ENCODE measurements at places on chromosomes 3 and 15.

GRCh38 chr15:35545316-35545823 is 595 bp downstream of the DPH6 start:
- no peak for DNase-seq

- DNase-seq, result no peak
Observed at GRCh38 chr3:192805711-192806110, 78.4 kb upstream of the FGF12 start.

- no peak for DNase-seq
Observed at GRCh38 chr3:72938471-72939265, 50.8 kb downstream of the GXYLT2 start.

- DNase-seq, result no peak
Observed at GRCh38 chr15:69524814-69525213, 72.2 kb downstream of the RPLP1 start.

DNA sequence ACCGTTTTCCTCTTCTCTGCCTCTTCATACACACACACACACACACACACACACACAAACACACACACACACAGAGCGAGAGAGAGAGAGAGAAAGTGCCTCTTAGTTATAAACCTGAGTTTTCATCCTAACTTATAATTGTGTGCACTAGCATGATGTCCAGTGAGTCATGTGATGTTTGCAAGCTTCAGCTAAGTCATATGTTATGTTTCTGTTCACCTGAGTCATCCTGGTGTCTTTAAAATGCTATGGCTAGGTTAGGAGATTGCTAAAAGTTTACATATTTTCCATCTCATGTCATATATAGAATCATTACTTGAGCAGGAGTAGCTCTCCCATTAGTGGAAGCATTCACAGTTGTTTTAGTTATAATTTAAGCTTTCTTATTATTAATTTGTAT is 155.8 kb downstream of the EPHA6 start:
- no peak for DNase-seq

DNA sequence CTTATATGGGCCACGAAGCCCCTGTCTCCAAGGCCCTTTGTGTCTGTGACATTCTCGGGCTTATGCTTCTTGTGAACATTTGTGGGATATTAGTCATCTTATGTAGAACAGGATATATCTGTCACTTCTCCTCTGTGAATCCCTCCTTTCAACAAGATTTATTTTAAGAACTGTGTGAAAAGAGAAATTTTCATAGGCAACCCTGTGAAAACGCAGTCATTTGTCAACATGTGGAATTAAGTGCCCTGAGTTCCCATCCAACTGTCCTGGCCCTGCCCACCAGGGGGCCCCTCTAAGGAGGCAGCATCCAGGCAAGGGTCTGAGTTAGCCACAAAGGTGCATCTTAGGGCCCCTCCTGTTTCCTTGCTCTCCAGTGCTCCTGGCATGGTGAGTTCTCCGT is 76.8 kb upstream of the CHRNA7 start:
- DNase-seq, result no peak

- no peak for DNase-seq
Observed at GRCh38 chr3:159560214-159560979, 428.2 kb upstream of the IL12A start.

DNA sequence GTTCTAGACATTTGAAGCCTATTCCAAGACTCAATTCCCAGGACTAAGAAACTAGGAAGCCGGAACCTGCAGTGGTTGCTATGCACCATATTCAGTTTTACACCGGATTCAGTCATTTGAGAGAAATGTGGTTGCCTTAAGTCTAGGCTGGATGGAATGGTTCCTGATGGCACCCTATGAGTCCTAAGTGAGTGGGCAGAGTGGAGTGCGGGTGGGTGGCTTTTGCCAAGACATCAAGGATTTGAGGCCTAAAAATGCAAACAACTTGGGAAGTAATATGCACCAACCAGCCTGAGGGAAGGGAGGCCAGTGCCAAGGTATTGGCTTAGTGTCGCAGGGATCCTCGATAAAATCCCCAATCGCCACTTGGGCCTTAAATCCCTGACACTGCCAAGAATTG is 4.2 kb upstream of the CD276 start:
- DNase-seq, result no peak

GRCh38 chr3:118239253-118239652 is 795.4 kb downstream of the IGSF11 start:
- no peak for DNase-seq

- DNase-seq, result no peak
Observed at GRCh38 chr3:122100591-122101463, 45.7 kb downstream of the CD86 start.

DNA sequence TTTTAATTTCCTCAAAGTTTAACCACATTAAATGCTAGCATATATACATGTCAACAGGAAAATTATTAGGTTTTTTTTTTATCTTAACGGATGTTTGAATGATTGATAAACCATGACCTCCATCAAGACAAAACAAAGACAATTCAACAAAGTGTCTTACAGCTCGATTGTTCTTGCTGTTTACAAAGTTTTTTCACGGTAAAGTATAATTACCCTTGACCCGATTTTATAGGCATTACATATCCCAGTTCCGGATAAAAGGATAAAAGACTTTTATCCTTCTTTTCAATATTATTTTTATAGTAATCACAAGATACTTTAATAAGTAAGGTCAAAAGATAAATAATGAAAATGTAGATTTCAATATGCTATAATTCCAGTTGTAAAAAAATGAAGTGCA is 96.9 kb downstream of the RORA start:
- no peak for DNase-seq

GRCh38 chr15:76289582-76289981 is 21.7 kb downstream of the ETFA start:
- no peak for DNase-seq

- no peak for DNase-seq
Observed at GRCh38 chr3:101262393-101263240, 57.8 kb downstream of the IMPG2 start.

GRCh38 chr3:112786881-112787579 is 59.6 kb downstream of the CD200R1L start:
- DNase-seq, result no peak

DNA sequence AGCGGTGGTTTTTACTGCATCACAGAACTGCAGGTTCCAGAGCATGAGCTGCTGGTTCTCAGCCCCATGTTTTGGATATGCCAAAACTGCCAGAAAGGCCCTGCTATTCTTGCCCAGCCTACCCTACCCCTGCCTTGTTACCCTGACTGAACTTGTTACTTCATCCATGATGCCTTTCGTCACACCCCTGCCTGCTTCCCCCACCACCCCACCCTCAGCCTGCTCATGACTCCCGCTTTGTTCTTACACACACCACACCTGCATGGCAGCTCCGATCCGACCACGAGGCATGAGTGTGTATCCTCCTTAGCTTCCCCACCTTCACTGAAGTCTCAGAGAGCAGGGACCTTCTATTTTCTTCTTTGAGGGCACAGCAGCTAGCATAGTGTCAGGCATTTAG is 5.1 kb upstream of the TM4SF1 start:
- DNase-seq, result no peak

DNA sequence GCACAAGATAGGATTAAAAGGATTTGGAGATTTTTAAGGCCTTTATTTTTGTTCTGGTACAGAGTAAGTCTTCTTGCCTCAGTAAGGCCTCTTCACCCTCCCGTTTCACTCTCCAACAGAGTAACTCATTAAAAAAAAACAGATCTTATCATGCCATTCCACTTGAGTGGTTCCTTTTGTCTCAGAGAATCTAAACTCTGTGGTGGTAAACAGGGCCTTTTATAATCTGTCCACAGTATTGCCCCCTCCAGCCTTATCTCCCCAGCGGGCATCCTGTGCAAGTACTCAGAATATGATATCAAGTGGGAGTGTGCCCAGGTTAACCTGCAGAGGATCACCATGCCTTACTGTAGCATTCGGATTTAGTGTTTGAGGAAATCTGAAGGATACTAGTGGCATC is 20.3 kb upstream of the ATOSA start:
- DNase-seq, result no peak

- DNase-seq, result no peak
Observed at GRCh38 chr15:96334705-96335410, 4.4 kb downstream of the NR2F2 start.

DNA sequence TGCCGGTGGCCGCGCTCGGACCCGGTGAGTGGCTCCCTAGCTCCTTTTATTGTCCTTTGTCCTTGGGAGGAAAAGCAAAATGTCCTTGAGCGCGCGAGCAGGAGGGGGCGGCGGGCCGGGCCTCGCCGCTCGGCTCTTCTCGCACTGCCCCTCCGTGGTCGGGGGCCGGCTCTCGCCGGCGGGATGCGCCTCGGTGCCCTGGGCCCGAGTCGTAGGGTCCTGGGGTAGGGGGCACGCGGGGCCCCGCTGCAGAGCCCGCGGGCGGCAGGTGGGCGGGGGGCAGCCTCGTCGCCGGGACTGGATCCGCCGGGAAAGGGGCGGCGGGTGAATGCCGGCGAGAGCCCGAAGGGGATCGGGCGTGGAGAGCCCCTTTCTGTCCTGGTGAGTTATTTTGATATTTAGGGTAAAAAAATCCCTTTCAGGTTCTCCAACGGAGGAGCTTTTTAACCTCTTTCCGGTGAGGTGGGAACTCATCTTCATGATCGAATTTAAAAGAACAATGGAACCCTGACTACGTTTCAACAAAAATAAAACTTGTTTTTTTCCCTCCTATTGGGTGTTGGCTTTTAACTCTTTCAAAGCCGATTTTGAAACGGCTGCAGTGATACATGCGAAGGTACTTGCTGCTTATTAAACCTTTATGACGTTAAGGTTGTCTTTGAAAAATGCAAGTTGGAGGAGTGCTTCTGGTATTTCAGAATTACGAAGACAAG is 16.8 kb upstream of the CHD2 start:
- no peak for DNase-seq

- DNase-seq, result no peak
Observed at GRCh38 chr3:111733154-111733553, 125.9 kb upstream of the PHLDB2 start.

- no peak for DNase-seq
Observed at GRCh38 chr15:50053055-50053856, 65.8 kb downstream of the ATP8B4 start.

DNA sequence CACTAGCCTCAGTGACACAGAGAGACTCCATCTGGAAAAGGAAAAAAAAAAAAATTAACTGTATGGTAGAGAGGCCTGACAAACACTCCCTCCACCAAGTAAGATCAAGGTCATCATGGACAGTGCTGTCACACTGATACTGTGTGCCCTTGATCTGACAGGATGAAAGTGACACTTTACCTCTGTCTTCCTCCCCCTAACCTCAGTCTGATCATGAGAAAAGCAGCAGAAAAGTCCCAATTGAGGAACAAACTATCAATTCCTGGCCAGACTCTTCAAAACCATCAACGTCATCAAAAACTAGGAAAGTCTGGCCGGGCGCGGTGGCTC is 26.7 kb downstream of the PGPEP1L start:
- no peak for DNase-seq

DNA sequence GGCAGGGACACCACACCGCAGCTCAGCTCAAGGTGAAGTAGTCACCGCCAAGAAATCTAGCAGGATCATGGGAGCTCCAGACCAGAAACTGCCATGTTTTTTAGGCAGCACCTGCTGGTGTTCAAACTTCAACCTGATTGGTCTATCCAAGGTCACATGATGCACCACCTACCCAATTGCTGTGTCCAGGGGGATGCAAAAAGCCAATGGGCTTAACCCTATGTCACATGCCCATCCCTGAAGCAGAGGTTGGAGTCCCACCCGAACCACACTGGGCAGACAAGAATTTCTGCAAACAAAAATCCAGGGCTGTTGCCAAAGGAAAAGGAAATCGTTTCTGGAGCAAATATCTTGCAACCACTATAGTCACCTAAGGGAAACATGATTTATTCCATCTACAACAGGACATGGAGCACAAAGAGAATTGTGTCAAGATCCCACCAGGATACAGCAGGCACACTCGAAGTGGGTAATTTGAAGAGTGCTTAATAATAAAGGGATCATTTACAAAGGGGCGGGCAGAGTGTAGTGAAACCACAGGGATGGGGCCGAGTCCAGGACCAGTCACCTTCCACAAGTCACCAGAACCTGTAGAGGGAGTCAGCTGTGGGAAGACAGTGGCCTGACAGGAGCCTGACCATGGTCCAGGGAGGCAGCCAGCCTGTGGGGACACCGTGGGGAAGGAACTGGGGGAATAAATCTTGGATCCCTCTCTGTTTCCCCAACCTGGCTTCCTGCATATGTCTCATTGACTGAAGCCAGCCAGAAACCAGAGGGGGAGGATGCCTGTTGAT is 34.2 kb upstream of the TSEN2 start:
- DNase-seq, result no peak

- no peak for DNase-seq
Observed at GRCh38 chr3:138136201-138136600, 4.0 kb upstream of the A4GNT start.

GRCh38 chr15:90818251-90819210 is 49.9 kb upstream of the FURIN start:
- no peak for DNase-seq

DNA sequence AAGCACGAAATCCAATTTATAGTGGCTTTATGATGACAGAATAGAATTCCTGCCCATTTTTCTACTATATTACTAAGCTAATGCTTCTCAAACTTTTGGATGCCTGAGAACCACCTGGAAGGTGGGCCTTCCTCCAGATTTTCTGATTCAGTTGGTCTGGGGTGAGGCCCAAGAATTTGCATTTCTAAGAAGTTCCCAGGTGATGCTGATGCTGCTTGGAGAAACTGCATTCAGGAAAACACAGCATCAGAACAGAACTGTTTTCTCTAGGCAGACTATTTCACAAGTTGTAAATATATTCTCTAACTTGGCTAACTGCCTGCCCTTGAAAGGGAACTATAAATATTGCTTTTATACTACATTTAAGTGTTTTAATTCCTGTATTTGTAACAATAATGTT is 644.9 kb upstream of the DPPA4 start:
- DNase-seq, result no peak

All from activated naive CD8-positive, alpha-beta T cell treated with anti-CD3 and anti-CD28 coated beads, Interleukin-2, amount 50 U/mL, for 16 hours (primary cell).